ENCODE measurements at places on chromosomes 2 and 18. TPM values are rescaled to one million over a fixed set of nuclear protein-coding genes. Genes with fewer than 3 reads are reported as not detected.

DNA sequence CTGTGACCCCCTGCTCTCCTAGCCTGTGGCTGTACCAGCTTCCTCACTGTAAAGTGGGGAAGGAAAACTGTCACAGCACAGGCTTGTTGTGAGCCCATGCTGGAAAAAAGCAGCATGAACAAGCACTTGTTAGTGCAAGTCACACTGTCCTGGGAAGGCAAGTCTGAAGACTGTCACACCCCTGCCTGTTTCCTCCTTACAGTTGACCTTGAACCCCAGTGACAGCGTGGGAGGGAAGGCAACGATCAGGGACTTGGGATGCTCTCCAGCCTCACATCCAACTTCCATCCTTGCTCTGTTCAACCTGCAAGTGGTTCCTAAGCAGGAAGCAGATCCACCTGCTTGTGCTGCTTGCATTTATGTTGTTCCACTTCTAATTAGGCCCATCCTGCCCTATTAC, 311.3 kb upstream of the KLHL29 start:
- no peak for DNase-seq

GRCh38 chr18:33113416-33113815, 327.1 kb downstream of the CCDC178 start:
- DNase-seq = no peak

GRCh38 chr18:2534906-2535305, 36.4 kb downstream of the METTL4 start:
- no peak for DNase-seq

DNA sequence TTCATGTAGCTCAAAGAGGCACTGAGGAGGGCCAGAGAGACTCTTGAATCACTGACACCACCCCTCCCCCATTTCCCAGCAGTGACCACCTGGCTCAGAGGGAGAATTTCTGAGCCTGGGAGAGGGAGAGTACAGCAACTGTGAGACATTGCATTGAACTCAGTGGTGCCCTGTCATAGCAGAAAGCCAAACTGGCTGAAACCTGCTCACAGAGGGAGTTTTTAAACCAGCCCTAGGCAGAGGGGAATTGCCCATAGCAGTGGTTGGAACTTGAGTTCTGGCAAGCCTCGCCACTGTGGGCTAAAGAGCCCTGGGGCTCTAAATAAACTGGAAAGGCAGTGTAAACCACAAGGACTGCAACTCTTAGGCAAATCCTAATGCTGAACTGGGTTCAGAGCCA, 243.1 kb downstream of the ADCYAP1 start:
- no peak for DNase-seq

GRCh38 chr2:199911877-199912161, 726 bp downstream of the C2orf69 start:
- DNase-seq = no peak

Gene CEP192
- total RNA-seq = 23.7 TPM

- DNase-seq = no peak
Observed at GRCh38 chr2:108619925-108620620, 85.8 kb downstream of the LIMS1 start.

DNA sequence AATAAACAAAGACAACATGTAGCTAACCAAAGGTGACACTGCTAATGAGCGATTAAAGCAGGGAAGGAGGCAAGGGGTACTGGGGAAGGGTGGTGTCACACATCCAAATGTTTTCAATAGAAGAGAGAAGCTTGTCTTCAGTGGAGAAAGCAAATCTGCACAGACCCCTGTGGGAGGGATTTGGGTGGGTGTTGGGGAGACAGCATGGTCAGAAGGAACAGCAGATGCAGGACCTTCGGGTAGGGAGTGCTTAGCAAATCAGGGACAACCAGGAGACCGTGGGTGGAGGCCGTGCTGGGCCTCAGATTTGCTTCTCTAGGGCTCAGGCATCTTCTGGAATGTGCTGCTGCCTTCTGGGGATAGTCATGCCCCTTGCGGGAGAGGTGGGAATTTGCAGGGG, 185.3 kb upstream of the RAB6C start:
- no peak for DNase-seq

Gene CFAP65
- total RNA-seq = 0.05 TPM

DNA sequence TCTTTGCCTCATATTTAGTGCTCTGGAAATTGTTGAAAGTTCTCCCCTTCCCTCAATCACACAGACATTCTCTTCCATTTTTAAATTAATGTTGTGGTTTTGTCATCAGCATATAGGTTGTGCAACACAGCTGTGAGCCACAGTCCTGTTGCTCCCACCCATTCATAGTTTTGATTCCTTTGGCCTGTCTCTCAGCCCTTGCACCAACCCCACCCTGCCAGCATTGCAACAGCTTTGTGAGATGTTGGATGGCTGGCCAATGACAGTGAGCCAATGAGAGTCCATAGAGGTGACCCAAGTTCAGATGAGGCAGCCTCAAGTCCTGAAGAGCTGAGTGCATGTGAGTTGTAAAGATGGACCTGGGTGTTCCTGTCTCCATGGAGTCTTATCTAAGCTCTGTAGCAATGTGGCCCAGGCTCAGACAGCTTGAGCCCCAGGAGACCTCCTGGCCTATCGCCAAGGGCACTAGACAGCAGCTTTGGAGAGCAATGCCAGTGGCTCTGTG, 775.5 kb downstream of the RNF144A start:
- no peak for DNase-seq

- DNase-seq = no peak
Observed at GRCh38 chr2:197946562-197946961, 142.2 kb downstream of the PLCL1 start.

GRCh38 chr18:24414349-24415003, 12.0 kb upstream of the IMPACT start:
- no peak for DNase-seq

GRCh38 chr18:62663731-62664336, 51.5 kb upstream of the PHLPP1 start:
- DNase-seq = no peak
